Glutamatergic neuron (in vitro differentiated cells): ENCODE measurements at places on chromosomes 11 and 22.
A peak's percentile ranks its signal among the peaks of the same experiment; 100 is the strongest.

DNA sequence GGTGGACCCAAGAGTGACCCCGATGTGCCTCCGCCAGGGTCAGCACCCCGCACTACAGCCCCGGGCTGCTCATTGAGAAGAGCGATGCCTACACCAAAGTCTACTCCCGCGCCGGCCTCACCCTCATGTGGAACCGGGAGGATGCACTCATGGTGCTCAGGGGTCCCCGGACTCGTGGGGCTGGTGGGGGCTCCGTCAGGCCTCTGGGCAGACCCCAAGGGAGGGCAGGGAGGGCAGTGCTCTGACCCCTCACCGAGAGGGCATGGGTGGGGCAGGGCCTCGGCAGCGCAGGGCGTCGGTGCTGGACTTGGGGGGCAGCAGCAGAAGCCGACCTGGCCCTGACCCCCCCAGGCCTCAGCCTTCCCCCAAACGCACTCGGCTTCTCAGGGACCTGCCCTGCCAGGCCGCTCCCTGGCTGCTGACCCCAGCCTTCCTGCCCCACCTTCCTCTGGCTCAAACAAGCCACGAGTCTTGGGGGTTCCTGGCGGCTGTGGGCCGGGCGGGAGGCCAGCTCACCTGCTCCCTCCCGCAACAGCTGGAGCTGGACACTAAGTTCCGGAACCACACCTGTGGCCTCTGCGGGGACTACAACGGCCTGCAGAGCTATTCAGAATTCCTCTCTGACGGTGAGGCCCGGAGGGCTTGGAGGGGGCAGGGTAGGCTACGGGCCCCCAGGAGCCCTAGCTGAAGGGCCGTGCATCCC lies 2.9 kb downstream of the MUC2 start:
- H3K27ac ChIP-seq = no peak overlapping the region
- peak; percentile 14 for DNase-seq
- H3K36me3 ChIP-seq = no peaks in the 10 kb centered on the region
- no peaks in the 10 kb centered on the region for H3K27me3 ChIP-seq
- H3K4me3 ChIP-seq = no peak overlapping the region

- no peak overlapping the region for H3K4me3 ChIP-seq
- no peak for DNase-seq
- no peaks in the 10 kb centered on the region for H3K4me1 ChIP-seq
- H3K36me3 ChIP-seq = no peaks in the 10 kb centered on the region
- H3K27me3 ChIP-seq = peaks cover 2% of the 10 kb centered on the region
Observed at GRCh38 chr11:111368285-111368560, 10.9 kb downstream of the POU2AF1 start.

DNA sequence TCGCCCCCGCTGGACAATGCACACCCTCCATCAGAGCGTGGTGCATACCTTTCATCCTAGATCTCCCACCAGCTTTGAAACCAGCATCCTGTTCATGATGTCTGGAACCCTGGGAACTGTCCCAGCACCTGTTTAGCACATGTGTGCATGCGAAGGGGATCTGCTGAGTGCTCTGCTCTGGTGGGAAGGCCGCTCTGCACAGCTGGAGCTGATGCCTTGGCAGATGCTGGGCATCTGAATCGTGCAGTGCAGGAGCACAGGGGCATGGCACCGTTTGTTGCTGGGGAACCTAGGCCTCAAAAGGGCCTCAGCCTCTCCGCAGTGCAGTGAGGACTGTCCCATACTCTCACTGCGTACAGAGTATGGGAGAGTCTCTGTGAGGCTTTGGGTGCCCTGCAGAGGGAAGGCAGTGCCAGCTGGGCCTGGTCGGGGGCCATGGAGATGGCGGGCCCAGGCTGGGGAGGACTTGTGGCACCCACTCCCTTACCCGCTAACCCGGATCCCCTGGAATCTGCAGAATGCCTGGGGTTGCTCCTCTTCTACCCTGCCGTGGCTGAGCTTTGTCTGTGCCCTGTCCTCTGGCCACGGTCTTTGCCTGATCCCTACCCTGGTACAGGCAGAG lies 72.9 kb upstream of the ATXN10 start:
- H3K4me3 ChIP-seq = no peak overlapping the region
- H3K27ac ChIP-seq = no peak overlapping the region
- H3K27me3 ChIP-seq = peaks cover 11% of the 10 kb centered on the region
- peak; percentile 8 for DNase-seq
- peaks cover 9% of the 10 kb centered on the region for H3K36me3 ChIP-seq

DNA sequence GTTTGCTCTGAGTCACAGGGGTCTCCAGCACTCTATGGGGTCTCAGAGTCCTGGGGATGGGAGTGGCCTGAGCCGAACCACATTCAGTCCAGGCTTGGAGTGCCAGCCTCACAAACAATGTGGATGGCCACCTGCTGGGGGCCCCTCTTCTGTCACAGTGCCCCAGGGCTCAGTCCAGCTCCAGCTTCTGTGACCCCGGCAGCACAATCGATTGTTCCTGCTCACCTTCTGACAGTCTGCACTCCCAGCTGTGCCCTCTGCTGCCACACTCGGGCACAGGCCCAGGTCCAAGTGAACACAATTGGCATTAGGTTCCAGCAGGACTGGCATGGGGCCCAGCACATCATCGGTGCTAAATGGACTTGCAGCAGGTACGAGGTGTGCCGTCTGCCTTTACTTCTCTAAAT lies 84.8 kb downstream of the TP53I11 start:
- peaks cover 6% of the 10 kb centered on the region for H3K27me3 ChIP-seq
- no peaks in the 10 kb centered on the region for H3K36me3 ChIP-seq
- H3K27ac ChIP-seq = no peak overlapping the region
- DNase-seq = no peak
- H3K4me1 ChIP-seq = peaks cover 34% of the 10 kb centered on the region

GRCh38 chr22:48902983-48903650 lies 924.6 kb downstream of the BRD1 start:
- H3K27ac ChIP-seq = no peak overlapping the region
- H3K27me3 ChIP-seq = no peaks in the 10 kb centered on the region
- H3K4me3 ChIP-seq = no peak overlapping the region
- H3K36me3 ChIP-seq = peaks cover 15% of the 10 kb centered on the region
- H3K4me1 ChIP-seq = no peaks in the 10 kb centered on the region
- no peak for DNase-seq

DNA sequence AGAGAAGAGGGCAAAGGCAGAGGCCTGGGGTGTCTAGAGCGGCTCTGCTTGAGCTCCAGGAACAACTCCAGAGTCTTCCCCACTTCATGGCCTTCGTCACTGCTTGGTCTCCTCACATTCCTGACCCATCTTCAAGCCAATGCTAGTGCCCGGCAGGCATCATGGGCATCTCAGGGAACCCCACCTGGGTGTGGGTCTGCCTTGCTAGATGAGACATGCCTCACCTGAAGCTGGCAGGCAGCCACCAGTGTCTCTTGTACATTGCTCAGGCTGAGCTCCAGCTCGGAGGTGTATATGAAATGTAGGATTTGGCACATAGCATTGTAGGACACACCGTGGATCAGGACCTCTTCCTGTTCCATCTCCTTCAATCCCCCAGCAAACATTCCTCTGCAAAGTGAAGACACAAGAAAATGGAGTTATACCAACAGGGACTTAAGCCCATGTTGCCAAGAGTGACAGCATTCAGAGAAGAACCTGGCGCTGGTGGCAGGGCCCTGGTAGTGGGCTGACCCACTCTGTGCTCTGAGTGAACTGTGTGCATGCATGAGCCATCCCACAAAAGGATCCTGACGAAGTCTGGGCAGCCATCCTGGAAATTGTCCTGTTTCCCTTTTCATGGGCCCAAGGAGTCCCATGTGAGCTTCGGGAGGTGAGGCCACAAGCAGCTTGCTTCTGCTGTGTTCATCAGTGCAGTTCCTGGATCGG lies 24.3 kb downstream of the KLHL22 start:
- H3K27me3 ChIP-seq = peaks cover 2% of the 10 kb centered on the region
- DNase-seq = no peak
- H3K4me3 ChIP-seq = no peak overlapping the region
- H3K27ac ChIP-seq = no peak overlapping the region
- peaks cover 19% of the 10 kb centered on the region for H3K4me1 ChIP-seq

GRCh38 chr11:83310718-83311117 lies 24.6 kb upstream of the CCDC90B start:
- no peak overlapping the region for H3K27ac ChIP-seq
- DNase-seq = no peak
- H3K4me1 ChIP-seq = no peaks in the 10 kb centered on the region
- H3K4me3 ChIP-seq = no peak overlapping the region

DNA sequence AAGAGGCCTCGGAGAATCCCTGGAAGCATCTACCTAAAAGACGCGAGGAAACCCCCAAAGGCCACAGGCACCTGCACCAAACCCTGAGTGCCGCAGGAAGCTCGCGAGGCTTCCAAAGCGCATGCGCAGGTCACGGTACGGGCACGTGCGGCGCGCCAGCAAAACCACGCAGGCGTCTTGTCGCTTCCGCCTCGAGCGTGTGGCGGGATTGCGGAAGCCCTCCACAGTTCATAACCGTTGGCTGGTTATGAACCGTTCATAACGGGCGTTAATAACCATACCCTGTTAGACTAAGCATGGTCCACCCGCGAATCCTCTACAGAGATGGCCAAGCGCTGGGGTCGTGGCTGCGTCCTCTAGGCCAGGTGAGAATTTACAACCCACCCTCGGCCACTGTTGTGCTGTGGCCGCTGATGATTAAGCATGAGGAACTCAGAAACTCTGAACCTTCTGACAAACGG lies 46.4 kb downstream of the MORC2 start:
- DNase-seq = no peak
- no peak overlapping the region for H3K27ac ChIP-seq
- H3K4me1 ChIP-seq = peaks cover 3% of the 10 kb centered on the region
- H3K27me3 ChIP-seq = peaks cover 3% of the 10 kb centered on the region
- H3K4me3 ChIP-seq = no peak overlapping the region

GRCh38 chr22:44139773-44140172 lies 41.0 kb upstream of the PARVG start:
- DNase-seq = no peak
- H3K27me3 ChIP-seq = peaks cover 2% of the 10 kb centered on the region
- H3K4me1 ChIP-seq = peaks cover 1% of the 10 kb centered on the region
- H3K4me3 ChIP-seq = no peak overlapping the region
- H3K27ac ChIP-seq = no peak overlapping the region
- H3K36me3 ChIP-seq = peaks cover 19% of the 10 kb centered on the region

DNA sequence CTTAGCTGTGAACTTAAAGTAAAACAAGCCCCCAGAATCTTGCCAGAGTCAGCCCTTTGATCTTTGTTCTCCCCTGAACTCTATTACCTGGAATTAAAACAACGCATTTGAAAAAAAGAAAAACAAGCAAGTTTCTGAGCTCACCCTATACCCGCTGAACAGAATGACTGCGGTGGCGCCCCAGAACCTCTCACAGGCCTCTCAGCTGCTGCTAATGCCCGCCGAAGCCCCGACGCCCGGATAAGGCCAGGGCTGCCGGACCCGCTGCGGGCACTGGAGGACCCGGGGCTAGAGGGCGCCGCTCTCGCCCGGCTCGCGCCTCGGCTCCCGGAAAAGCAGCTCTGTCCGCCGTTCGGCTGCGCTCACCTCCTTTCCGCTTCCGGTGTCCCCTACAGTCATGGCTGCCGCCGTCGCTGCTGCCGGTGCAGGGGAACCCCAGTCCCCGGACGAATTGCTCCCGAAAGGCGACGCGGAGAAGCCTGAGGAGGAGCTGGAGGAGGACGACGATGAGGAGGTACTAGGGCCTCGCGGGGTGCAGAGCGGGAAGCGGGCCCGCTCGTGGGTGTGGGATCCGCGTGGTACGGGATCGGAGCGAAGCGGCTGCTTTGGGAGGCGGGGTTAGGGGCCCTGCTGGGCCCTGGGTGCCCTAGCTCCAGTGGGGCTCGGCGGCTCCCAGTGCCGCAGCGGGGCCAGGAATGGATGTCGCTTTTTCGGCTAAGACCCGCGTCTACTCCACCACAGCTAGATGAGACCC lies at the start of gene TOMM22:
Gene TOMM22, plus strand, starts transcription at position 376 of the 754 bp plus-strand sequence. Its CDS starts 22 bp downstream, at position 398.
- H3K4me3 ChIP-seq = peak within 1 kb of the TSS; percentile 99
- H3K27ac ChIP-seq = peak within 1 kb of the TSS; percentile 94
- peak; percentile 90 for DNase-seq
- H3K27me3 ChIP-seq = peaks cover 2% of the 10 kb centered on the region

DNA sequence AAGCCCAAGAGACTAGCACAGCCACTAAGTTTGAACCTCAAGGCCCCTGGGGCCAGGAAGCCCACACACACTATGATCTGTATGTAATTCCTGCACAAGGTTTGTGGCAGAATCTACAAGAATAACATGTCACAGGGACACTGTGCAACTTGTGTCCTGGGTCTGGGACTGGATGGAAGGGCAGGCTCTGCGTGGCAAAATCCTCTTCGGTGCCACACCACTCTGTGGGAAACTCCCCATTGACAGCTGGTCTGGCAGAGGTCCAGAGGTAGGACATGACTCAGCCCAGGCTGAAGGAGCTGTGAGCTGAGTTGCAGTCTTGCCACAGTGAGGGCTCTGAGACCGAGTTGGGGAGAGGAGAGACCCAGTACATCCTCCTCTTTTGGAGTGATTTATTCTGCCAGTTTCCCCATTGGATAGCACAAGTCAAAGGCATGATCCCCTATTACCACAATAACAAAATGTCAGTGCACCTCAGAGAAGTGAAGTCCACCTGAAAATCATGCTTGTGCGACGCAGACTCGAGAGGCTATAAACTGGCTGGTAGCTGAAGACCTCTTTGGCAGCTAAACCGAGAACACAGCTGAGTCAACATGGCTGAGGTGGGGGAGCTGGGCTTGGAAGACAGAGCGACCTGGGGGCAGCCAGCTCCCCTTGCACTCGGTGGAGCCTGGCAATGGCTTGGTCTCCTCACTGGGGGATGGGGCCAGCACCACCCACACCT lies 23.3 kb upstream of the SERPIND1 start:
- no peak overlapping the region for H3K4me3 ChIP-seq
- H3K27me3 ChIP-seq = peaks cover 4% of the 10 kb centered on the region
- no peaks in the 10 kb centered on the region for H3K4me1 ChIP-seq
- no peaks in the 10 kb centered on the region for H3K36me3 ChIP-seq
- no peak overlapping the region for H3K27ac ChIP-seq
- DNase-seq = no peak

DNA sequence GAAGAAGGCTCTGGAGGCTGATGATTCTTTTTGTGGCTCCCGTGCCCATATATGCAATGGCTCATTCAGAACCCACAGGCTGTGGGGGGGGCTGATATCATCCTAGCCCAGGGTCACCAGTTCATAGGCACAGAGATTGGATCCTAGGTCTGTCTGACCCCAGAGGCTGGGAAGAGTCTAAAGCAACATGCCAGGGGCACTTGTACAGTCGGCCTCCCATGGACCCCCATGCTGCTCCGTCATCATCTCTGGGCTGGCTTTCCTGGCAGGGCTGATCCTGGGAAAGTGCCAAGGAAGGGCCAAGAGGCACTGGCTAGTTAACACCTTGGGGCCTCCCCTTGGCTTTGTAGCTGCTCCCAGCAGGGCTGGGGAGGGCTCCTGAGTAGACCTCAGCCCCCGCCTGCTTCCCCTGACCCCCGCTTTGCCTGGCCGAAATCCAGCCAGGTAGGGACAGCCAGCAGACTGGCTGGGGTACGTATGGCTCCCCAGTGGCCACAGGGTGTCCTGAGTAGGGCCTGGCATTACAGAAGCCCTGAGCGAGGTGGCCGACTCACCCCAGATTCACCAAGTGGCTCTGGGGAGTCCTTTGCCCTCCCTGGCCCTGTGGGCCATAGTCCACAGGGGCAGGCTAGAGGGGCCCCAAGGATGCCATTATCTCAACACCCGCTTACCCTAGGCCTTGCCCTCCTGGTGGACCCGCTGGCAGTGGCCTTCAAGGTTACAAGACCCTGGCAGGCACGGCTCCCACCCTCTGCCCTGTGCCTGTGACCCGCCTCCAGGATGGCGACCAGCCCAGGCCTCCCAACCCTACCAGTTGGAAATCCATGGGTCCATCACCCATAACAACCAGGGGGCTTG lies 22.5 kb downstream of the FADS3 start:
- no peak overlapping the region for H3K27ac ChIP-seq
- DNase-seq = no peak
- H3K36me3 ChIP-seq = no peaks in the 10 kb centered on the region
- peaks cover 14% of the 10 kb centered on the region for H3K4me1 ChIP-seq
